HuH-7.5 (cell line): ENCODE measurements at places on chromosomes 2 and 18.

DNA sequence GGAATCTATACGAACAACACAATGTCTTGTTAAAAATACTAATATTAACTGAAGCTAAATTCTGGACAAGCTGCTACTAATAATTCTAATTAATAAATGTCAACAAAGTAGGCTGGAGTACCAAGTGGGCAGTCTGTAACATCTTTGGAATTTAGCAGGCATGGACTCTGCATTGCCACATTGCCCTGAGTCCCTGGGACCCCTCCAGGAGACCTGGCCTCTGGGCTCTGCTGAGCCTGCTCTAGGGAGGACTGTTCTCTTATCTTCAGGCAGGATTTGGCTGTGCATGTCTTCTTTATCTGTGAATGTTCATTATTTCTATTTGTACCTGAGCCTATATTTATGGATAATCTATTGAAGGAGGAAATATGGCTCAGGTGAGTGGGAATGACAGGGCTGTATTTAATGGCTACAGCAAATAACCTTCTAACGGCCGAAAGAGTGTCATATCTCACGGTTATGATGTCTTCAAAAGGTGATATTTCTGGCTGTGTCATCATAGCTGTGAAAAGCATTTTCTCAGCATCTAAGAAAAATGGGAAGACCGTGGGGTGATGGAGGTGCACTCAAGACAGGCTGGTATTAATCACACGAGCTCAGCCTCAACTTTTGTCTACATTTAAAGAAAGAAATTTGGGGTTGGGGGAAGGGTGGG, 28.6 kb upstream of the SETBP1 start:
- peak; percentile 9 for DNase-seq

DNA sequence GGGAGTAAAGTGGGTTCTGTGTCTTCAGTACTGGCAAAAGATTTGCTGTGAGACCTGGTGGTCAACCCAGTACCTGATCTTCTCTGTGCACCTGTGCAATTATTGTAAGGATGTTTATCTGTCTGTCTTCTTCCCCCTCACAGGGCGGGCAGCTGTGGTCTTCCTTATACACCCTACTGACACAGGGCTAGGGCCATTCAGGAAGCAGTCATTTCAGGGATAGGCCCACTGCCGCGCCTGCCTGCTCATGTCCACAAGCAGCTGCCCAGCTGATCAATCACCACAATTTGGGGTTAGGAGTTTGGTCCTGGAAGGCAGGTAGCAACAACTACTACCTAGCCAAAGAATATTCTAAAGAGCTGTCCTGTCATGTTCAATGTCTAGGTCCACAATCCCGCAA, 1.2 kb upstream of the CNNM4 start:
- no peak for DNase-seq

DNA sequence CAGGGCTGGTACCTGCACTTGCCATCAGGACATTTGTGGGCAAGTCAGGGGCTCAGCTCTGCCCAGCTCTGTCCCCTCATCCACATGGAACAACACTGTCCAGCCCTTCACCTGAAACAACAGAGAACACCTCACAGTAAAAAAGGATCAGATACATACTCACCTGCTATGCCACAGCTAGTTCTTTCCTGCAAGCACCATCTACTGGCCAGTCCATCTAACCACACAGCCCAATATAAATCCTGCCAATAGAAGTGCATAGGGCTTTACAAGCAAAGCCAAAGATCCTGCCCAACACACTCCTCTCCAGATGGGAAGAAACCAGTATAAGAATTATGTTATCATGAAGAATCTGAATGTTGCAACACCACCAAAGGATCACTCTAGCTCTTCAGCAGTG, 52.2 kb upstream of the GALNT13 start:
- DNase-seq, result no peak

GRCh38 chr2:176830362-176830761, 382.2 kb upstream of the HNRNPA3 start:
- DNase-seq, result peak; percentile 22

DNA sequence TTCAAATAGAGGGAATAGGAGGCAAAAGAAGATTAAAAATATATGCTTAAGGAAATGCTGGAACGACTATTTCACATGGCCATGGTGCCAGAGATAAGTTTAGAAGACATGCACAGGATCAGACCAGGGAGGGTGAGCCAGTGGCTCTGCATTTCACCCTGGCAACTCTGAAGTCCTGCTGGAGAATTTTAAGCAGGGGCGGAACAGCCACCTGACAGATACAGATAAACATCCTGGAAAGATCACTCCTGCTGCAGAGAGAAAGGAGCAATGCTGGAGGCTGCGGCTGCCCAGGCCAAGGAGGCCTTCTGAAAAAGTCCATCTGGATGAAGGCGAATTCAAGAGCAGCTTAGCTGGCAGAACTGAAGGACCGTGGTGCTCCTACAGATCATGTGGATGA, 755.9 kb downstream of the RNF144A start:
- no peak for DNase-seq

DNA sequence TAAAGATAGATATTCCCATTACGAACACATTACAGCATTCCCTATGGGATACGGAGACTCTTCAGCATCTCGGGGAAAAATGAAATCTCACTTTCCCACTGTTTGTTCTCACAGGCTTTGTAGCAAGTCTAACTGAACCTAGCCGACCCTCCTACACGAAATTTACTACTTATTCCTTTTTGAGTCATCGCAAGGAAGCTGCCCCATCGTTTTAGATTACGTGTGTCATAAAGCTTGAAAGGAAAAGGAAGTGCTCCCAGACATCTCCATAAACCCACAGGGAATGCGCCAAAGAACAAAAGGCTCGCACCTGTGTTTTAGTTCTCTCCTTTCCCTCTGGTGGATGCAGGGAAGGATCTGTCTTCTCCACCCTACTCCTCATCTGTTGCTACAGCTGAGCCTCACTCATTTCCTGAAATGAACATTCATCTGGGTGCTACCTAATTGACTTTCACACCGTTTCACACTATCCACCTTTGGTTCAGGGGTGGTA, 76.2 kb upstream of the STK39 start:
- no peak for DNase-seq

- DNase-seq, result no peak
Measured at GRCh38 chr18:44386401-44386800, 294.3 kb upstream of the SETBP1 start.

DNA sequence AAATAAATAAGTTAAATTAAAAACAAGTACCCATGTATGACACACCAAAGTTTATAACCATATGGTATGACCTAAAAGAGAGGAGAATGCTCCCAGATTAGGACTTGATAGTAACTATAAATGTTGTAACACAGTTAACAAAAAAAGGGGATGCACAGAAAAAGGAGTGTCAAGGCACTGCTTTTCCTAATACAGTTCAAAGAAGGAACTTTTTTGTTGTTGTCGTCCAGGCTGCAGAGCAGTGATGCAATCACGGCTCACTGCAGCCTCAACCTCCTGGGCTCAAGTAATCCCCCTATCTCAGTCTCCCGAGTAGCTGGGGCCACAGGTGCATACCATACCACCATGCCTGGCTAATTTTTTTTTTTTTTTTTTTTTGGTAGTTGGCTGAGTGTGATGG, 2.7 kb downstream of the NARS1 start:
- no peak for DNase-seq

GRCh38 chr2:1521878-1522830, 108.9 kb downstream of the TPO start:
- DNase-seq, result no peak

DNA sequence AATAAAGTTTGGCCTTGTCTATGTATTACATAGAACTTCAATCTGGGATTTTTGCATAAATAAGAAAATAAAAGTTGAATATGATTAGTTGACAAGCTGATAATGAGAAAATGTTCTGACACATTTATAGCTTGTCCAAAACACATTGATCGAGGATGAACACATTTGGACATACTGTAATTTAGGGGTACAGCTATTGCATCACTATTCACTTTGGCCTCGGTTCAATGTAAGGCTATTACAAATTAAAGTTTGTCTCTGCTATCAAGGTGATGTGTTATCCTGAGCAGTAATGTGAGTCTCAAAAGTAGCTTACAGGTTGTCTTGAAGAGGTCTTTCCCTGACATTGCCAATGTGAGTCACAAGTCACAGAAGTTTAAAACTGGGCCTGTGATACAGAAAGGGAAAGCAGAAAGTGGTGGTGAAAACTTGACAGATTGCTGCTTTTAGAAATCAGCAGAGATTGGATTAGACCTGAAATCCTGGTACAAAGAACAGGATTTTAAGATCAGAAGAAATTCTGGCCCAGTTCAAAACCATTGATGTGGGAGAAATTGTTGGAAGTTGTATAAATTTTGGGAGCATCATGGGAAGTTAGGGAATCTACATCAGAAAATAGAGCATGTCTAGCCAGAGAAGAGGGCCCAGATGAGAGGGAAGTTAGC, 674.1 kb downstream of the NYAP2 start:
- no peak for DNase-seq

- DNase-seq, result no peak
Measured at GRCh38 chr18:49875783-49876182, 62.5 kb upstream of the ACAA2 start.

DNA sequence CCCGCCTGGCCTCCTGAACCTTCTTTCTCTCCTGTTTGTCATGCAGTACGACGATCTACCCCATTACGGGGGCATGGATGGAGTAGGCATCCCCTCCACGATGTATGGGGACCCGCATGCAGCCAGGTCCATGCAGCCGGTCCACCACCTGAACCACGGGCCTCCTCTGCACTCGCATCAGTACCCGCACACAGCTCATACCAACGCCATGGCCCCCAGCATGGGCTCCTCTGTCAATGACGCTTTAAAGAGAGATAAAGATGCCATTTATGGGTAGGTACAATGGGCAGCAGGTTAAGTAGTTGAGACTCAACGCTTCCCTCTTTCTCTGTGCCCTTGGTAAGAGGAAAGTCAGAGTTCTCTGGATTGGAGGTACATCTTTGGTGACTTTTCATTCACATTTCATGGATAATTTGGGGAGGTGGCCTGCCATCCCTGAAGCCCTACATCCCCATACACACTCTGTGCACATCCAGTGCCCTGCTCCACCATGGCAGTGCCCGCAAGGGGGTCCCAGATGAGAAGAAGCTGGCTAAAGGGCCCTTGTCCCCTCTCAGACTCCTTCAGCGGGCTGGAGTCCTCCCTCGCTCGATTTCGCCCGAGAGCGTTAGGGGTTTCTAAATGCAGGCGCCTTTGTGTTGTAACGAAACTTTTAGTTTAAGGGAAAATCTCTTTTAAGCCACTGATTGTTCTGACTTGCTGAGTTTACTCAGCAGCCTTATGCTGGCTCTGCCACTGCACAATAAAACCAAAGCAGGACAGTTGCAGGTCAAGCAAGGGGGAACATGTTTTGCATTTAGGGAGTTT, 3.0 kb downstream of the MEIS1 start:
- no peak for DNase-seq

GRCh38 chr18:68608851-68609490, 105.9 kb downstream of the TMX3 start:
- DNase-seq, result no peak

DNA sequence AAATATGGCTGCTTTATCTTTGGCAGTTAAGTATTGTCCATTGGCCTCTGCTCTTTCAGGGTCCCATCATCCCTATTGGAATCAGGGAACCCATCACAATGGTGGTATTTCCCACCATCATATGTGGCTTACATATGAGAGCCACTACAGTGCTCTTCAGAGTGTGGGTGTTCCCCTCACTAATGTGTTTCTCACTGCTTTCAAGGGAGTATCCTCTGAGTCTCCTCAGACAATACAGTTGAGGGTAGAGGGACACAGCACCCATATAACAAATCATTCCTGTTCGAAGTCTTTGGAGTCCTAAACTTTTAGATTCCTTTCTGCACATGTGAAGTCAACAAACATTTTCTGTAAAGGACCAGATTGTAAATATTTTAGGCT, 48.8 kb upstream of the DNAJC10 start:
- no peak for DNase-seq

- DNase-seq, result no peak
Measured at GRCh38 chr2:239820836-239821693, 204.1 kb downstream of the NDUFA10 start.

- DNase-seq, result no peak
Measured at GRCh38 chr18:53305461-53305860, 919.0 kb downstream of the MBD2 start.

GRCh38 chr18:79239631-79240030, 156.1 kb upstream of the NFATC1 start:
- DNase-seq, result no peak

GRCh38 chr2:240310645-240311044, 124.8 kb upstream of the GPC1 start:
- no peak for DNase-seq

DNA sequence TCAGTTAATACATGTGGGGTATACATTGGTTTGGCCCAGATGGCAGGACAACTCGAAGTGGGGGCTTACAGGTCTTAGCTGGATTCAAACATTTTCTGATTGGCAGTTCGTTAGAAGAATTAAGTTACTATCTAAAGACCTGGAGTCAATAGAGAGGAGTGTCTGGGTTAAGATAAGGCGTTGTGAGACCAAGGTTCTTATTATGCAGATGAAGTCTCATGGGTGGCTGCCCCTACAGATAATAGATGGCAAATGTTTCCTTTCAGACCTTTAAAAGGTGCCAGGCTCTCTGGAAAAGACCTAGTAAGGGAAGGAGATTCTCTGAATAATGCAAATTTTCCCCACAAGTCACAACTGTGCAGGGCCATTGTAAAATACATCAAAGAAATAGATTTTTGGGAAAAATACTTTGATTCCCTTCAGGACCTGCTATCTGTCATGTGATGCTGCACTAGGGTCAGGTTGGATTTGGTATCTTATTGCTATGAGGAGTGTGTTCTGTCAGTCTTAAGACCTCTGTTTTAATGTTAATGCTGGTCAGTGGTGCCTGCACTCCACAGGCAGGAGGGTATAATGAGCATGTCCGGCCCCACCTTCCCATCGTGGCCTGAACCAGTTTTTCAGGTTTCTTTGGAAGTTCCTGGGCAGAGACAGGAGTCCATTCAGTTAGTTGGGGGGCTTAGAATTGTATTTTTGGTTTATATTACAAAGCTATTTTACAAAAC, 14.3 kb upstream of the MC5R start:
- DNase-seq, result no peak

DNA sequence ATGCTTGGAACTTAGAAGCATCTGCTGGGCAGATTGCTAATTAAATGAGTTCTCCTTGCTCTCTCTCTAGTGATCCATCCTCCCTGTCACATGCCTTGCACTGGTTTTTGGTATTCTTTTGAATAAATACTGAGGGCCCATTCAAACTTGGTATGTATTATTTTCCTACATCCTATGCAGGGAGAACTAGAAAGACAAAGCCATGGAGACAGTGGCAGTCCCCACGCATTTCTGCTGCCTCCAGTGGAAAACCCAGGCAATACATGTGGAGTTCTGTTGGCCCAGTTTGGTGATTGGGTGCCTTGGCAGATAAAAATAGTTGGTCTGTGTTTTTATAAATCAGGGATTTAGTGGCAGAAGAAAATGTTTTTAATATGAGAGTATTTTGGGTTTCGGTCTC, 68.7 kb downstream of the DIS3L2 start:
- no peak for DNase-seq

DNA sequence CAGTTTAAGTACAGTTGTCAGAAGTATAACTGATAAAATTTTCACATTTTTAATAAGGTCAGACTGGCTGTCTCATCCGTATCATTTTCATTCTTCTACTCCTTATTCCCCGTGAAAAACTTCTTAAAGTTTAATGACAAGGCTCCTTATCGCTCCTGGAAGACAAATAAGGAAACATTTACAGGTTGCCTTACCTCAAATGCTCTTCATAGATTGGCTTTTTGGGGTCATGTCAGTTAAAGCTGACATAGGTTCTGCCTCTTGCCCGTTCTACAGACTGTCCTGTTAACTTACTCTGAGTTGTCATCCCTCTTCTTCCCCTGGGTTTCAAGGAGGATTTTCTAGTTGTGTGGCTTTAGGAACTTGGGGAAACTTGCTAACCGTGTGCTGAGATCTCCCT, 75.3 kb downstream of the TANC1 start:
- no peak for DNase-seq

GRCh38 chr2:20691076-20691734, 24.3 kb downstream of the GDF7 start:
- no peak for DNase-seq
